Suprapubic skin (tissue), 4 donors: ENCODE measurements at places on chromosomes 6 and 20.

DNA sequence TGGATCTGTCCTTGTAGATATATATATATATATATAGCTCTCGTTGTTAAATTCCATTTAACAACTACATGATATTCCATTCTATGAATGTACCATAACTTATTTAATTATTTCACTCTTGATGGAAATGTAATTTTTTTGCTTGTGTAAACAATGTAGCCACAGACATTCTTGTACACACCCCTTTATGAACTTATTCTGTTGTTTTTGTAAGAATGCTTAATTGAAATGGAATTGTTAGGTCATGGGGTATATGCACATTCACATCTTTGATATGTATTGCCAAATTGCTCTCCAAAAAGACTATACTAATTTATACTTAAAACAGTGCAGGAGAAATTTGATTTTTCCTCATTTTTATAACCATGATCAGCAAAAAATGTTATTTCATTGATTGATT, 67.2 kb downstream of the MAP3K4 start:
- no peak for DNase-seq

GRCh38 chr6:20313960-20314530, 87.6 kb upstream of the E2F3 start:
- no peak for DNase-seq

DNA sequence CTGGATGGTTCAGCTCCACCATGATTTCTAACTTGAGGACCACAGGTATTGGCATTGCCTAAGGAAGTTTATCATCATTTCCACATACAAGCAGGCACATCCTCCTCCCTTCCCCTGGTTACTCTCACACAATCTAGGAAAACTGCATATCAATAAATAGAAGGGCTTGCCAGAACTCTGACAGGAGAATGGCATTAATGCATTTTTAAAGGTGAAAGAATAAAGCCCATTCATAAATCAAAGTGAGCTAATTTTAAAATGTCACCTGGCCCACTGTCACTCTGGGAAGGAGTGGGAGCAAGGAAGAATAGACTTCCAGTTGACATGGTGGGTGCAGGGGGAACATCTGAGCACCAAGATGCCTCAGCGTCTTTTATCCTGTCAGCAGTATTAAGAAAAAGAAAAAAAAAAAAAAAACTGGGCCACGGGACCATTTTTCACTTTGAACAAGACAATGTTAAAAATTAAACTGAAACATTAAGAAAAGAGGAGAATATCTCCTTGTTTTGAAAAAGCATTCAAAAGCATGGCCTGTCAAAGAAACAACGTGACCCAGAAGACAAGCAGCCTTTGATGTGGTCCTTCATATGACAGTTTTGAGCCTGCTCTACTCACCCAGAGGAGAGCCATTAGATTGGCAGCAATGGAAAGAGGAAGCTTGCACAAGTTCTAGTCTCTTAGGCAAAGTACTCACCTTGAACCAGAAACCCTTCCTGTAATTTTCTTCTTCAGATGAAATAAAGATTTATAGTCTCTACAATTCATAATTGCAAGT, 39.3 kb upstream of the SMLR1 start:
- no peak for DNase-seq

DNA sequence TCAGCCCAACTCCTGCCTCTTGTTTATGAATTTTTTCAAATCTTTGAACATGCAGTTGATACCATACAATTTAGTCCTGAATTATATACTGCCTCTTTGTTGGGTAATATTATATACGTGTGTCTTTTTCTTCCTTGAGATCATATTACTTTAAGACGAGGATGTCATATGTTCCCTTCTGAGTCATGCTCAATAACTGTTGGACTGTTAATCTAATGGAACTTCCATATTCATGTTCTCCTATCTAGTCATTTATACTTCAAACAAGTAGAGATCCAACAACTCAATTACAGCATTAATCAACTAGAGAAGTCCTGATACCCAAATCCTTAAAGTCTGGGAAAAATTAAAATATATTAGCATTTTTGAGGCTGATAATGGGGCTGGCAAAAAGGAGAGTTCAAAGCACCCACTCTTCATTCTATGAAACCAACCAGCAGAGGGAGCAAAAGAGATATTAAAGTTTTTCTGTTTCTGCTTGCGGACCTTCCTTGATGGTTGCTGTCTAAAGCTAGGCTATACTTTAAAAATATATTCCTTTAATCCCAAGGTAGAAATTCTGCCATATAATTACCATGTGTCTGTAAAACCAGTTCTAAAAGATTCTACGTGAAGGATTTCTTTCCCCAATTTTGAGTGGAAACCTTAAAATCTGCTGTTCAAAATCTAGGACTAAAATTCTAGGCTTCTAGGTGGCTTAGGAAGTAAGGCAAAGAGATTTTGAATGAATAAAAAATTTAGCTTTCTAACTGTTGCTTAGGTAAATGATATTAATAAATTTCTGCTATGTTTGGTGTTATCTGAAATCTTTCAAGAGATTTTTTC, 498.9 kb downstream of the BCKDHB start:
- DNase-seq = no peak

- no peak for DNase-seq
Measured at GRCh38 chr20:61120595-61121515, 131.2 kb upstream of the CDH4 start.

DNA sequence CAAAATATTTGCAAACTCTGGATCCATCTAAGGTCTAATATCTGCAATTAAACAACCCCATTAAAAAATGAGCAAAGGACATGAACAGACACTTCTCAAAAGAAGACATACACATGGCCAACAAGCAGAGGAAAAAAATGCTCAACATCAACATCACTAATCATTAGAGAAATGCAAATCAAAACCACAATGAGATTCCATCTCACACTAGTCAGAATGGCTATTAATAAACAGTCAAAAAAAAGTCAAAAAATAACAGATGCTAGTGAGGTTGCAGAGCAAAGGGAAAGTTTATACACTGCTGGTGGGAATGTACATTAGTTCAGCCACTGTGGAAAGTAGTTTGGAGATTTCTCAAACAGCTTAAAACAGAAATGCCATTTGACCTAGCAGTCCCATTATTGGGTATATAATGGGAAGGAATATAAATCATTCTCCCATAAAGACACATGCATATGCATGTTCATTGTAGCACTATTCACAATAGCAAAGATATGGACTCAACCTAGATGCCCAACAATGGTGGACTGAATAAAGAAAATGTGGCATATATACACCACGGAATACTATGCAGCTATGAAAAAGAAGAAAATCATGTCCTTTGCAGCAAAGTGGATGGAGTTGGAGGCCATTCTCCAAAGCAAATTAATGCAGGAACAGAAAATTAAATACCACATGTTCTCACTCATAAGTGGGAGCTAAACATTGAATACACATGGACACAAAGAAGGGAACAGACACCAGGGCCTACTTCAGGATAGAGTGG, 9.1 kb downstream of the ZNFX1 start:
- no peak for DNase-seq

DNA sequence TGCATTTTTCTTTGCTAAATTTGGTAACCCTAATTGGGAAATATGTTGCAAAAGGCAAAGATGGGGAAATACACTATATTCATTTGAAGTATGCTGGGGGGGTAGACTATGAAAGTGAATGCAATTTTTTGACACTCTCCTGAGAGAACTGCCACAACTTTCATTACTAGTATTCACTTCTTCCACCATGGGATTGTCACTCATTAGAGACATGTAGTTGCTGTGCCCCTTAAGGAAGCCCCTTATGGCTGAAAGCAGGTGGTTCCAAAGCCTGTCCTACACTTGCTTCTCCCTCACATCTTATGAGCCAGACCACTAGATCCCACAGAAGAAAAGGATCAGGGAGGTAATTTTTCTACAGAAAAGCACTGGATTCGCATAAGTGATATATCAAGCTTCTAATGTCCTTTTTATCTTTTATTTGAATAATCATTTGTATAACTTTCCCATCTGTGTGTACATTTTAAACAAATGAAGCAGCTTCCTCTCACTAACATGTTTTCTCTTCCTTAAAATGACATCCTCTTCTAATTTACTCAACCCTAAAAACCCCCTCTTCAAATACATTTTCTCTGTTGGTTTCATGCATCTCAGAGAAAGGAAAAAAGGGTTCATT, 83.8 kb downstream of the GCLC start:
- no peak for DNase-seq

GRCh38 chr20:24403406-24403805, 66.0 kb upstream of the SYNDIG1 start:
- no peak for DNase-seq

GRCh38 chr6:114747995-114748625, 405.3 kb upstream of the HS3ST5 start:
- peak; percentile 76 for DNase-seq

- no peak for DNase-seq
Measured at GRCh38 chr6:4872841-4873240, 96.6 kb downstream of the CDYL start.

DNA sequence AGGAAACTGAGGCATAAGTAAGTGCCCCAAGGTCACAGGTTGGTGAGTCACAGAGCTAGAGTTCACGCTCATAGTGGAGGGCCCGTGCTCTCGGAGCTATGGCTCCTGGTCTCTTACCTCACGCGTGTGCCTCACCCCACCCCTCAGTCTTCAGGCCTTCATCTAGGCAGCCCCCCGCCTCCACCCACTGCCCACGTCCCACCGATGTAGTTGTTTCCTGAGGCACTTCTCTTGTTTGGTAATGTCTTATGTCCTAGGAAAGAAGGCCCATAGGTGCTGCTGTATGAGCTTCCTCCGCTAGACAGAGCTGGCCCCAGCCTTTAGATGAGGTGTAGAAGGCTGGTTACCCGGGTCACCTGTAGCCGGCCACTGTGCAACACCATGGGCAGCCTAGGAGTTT, 5.1 kb downstream of the RIPK1 start:
- DNase-seq = no peak

DNA sequence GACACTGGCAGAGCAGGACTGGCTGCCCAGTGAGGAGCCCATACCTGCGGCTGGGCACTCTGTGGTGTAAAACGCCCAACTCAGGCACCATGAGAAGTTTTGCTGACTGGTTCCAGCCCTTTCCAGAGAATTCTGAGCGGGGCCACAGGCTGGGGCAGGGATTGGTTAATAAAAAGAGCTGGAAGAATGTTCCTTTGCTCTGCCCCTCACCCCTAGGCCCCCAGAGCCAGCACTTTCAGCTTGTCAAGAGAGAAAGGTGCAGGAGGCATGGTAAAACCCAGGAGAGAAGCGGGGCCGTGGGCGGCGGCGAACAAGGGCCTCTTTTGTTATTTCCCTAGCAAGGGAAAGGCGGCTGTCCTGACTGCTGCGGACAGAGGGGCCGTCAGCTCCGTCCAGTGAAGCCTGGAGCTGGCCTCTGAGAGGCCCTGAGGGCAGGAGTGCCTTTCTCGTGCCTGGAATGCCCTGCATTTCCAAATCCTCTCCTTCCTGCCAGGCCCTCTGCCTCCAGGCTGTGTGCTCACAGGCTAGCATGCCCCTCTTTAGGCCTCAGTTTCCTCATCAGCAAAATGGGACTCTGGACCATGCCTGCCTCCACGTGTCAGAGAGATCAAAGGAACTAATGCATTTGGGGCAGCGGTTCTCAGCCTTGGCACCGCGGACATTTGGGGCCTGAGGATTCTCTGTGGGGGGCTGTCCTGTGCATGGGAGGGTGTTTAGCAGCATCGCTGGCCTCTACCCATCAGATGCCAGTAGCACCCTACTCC, 12.9 kb downstream of the SLC13A3 start:
- DNase-seq = no peak

DNA sequence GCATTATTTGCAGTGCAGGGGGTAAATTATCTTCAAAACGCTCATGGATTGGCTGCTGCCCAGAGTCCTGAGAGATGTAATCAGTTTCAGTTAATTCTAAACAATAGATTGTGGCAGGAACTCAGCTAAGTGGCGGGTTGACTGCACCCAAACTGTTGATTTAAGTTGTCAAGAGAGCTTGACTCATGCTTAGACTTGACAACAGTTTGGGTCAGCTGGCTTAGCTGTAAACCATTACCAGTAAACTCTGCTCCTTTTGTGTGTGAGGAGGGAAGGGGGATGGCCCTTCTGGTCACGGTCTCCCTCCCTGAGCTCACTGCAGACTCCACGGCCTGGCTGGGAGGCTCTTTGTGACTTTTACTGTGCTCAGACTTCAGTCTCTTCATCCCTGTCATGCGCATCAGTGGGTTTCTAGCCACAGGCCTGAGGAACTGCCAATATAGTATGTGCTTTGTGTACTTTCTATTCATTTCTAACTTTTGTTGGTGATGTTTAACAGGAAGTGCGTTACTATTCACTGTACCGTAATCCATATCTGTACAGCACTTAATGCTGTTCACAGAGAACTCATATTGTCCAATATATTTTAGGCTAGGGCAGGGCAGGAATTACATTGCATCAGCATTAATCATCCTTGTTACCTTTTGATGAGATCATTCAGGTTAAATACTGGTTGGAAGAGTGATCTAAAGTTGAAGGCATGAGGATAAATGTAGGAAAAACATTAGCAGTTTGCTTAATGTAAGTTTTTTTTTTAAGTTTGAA, 488.3 kb downstream of the CDKAL1 start:
- no peak for DNase-seq

DNA sequence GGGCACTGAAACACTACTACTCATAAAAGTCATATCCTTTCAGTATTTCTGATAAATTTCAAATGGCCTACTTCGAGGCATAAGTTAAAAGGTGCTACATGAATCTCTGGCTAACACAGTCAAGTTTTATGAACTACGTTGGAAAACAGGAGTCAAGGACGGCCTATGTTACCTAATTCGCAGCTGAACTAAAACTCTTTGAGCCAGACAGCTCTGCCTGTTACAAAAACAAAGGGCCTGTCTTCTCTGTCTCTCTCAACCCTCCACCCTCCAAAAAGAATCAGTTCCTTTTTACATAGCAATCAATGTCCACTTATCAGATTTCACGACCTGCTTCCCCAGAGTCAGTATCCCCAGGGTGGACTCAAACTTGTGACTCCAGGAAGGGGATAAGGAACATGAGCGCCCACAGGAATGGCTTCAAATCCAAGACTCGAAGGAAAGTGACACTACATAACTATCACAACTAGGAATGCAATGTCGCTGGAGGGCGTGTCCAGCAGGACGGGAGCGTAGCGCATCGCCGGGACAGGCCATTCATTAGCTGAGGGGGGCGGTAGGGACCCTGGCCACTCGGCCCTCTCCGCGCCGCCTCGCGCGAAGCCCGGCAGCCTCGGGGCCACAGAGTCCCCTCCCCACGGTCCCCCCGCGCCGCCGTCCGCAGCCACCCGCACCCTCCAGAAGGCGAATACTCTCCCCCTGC, 591 bp downstream of the IBTK start:
- DNase-seq = no peak

- DNase-seq = no peak
Measured at GRCh38 chr6:144334150-144334708, 49.1 kb downstream of the UTRN start.

GRCh38 chr6:20341564-20341963, 60.1 kb upstream of the E2F3 start:
- DNase-seq = no peak
